Colonic mucosa (tissue), 4 donors: ENCODE measurements at places on chromosomes 2 and 18.

- DNase-seq, result no peak
Measured at GRCh38 chr2:126786765-126787164, 111.9 kb upstream of the TEX51 start.

DNA sequence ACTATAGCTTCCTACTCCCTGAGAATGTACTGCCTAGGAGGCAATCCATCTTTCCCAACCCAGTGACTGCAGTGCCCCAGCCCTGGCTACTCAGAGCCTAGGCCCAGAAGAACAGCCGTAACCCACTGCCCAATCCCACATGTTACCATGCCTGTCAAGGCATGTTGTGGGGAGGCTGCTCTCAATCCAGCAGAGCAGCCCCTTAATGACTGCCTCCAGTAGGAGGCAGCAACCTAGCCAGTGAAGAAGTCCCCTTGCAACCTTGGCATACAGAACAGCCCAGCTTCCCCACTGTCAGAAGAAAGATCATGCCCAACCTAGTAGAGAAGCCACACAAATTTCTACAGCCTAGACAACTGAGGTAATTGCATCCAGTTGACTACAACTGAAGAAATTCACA, 44.2 kb upstream of the CDH7 start:
- DNase-seq, result no peak

DNA sequence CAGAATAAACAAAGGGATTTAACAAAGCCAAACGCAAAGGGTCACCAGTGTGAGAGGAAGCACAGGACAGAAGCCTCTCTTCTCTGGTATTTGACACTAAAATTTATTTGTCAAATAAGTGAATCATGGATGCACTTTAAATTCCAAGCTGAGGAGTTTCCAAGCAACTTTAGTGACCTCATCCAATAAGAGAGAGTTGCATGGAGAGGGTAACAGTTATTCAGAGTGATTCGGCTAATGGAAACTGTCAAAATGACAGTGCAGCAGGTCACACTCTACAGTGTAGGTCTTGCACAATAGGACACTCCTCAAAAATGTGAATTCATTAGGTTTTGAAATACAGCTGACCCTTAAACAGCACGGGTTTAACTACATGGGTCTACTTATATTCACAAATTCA, 103.9 kb upstream of the ACVR1C start:
- no peak for DNase-seq

DNA sequence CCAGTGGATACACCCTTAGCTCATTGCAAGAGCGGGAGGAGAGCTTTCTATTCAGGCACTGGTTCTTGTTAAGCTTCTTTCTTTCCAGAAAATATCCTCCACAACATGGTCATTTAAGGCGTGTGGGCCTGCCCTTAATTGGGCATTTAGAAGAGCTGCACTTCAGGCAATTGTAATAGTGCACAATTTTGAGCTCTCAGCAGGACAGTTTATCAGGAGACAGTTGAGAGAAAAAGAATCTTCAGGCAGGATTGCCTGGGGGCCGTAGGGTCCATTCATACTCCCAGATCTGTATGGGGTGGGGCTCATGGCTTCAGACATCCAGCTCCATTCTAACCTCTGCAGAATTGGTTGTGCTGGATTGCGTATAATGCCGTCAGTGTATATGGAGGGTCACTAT, 6.0 kb upstream of the EPC2 start:
- no peak for DNase-seq

DNA sequence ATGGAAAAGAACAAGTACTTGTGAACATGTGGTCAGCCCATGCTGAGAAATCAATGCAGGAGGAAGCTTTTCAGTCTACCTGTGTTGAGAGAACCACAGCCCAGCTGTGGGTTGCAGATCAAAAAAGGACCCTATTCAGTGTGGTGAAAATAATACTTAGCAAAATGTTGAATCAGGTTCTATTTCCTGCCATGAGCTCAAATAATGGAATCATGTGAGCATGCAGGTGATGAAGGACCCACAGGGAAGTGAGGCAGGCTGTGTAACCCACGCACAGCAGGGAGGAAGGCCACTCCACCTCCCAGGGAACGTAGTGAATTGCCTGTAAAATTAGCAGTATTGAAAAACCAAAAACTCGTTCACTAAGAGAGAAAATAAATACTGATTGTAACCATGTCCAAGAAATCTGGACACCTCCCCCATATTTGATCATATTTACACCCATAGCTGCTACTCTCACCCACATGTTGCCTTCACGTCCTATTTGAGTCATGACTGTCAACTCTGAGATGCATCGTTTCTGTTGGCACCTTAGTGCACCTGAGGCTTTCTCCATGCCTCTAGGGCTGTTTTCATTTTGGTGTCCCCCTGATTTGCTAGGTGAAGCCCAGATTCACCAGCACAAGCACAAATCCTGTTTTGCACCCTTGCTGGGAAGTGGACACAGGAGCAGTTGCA, 20.5 kb upstream of the BCL2L11 start:
- no peak for DNase-seq

- DNase-seq, result no peak
Measured at GRCh38 chr2:191818725-191819350, 28.1 kb downstream of the CAVIN2 start.

- DNase-seq, result no peak
Measured at GRCh38 chr2:81194581-81194980, 890.0 kb upstream of the LRRTM1 start.

DNA sequence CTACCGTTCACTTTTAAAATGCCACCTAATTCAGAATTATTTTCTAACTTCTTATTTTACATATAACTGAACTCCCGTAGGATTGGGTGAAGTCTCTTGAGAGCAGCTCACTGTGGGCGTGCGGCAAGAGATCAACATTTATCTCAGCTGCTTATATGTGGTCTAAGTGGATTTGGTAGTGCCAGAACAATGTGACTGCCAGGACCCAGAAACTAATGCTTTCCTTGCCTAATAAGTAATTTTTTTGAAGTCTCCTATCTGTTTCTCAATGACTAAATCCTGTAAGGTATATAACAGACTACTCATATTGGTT, 11.2 kb upstream of the NFE2L2 start:
- no peak for DNase-seq

GRCh38 chr2:177296040-177296439, 31.5 kb upstream of the NFE2L2 start:
- DNase-seq, result no peak

GRCh38 chr18:68494802-68495581, 219.9 kb downstream of the TMX3 start:
- no peak for DNase-seq

GRCh38 chr2:218149848-218150440, 16.8 kb downstream of the CXCR1 start:
- DNase-seq, result no peak

GRCh38 chr2:136582628-136583205, 182.6 kb upstream of the THSD7B start:
- peak; percentile 18 for DNase-seq

DNA sequence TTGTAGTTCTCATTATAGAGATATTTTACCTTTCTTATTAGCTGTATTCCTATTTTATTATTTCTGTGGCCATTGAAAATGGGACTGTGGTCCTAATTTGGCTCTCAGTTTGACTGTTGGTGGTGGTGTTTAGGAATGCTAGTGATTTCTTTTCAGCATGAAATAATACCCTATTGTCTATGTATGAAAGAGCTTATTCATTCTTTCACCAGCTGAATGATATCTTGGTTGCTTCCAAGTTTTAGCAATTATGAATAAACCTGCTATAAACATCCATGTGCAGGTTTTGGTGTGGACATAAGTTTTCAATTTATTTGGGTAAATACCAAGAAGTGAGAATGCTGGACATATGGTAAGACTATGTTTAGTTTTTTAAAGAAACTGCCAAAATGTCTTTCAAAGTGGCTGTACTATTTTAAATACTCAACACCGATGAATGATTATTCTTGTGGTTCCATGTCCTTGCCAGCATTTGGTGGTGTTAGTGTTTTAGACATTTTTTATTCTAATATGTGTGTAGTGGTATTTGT, 501.6 kb upstream of the GYPC start:
- DNase-seq, result no peak
